ENCODE measurements at places on chromosomes 7 and 10. TPM values are rescaled to one million over a fixed set of nuclear protein-coding genes. Genes with fewer than 3 reads are reported as not detected.

DNA sequence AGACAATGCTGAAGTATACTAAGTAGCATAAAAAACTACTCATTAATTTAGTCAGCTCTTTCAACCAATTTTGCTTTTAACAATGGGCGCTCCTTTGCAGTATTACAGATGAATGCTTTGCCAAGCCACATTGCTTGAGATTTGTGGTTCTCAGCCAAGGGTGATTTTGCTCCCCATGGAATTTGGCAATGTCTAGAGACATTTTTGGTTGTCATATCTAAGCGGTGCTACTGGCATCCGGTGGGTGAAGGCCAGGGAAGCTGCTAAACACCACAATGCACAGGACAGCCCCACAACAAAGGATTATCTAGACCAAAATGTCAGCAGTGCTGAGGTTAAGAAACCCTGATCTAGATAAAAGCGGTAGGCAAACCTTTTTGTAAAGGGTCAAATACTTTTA is 112.0 kb downstream of the UBE2H start:
- peaks cover 5% of the 10 kb centered on the region for H3K36me3 ChIP-seq
- H3K4me3 ChIP-seq, result no peak overlapping the region
- no peaks in the 10 kb centered on the region for H3K4me1 ChIP-seq

The ASZ1 gene
- total RNA-seq, result 0.40 TPM

DNA sequence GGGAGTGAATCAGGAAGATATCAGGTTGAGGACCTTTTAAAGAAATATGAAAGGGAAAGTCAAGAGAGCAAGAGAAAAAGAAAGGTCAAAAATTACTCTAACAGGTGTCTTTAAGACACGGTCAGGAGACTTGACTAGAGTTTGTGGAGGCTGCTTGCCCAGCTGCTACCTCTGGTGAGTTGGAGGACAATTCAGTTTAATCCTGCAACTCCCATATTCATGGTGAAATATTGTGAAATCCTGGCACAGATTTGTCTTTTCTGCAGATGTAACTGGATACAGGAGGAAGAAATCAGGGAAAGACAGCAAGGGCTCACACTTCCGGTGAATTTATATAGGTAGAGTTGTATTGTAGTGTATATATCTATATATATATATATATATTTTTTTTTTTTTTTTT is 93.5 kb downstream of the AKAP9 start:
- no peaks in the 10 kb centered on the region for H3K4me1 ChIP-seq
- no peak overlapping the region for H3K4me3 ChIP-seq
- H3K27ac ChIP-seq, result no peak overlapping the region
- no peaks in the 10 kb centered on the region for H3K27me3 ChIP-seq

The PLXNA4 gene
- total RNA-seq, result 3.4 TPM

The LBX1 gene
- total RNA-seq, result 0.09 TPM
